ENCODE measurements at places on chromosomes 12 and 14.

- DNase-seq, result no peak
Measured at GRCh38 chr12:13205809-13206559, 9.5 kb downstream of the EMP1 start.

GRCh38 chr12:119715268-119715620, 47.3 kb downstream of the PRKAB1 start:
- DNase-seq, result no peak

- no peak for DNase-seq
Measured at GRCh38 chr12:123659996-123660727, 10.8 kb upstream of the TCTN2 start.

- DNase-seq, result no peak
Measured at GRCh38 chr14:103748534-103748857, 32.9 kb downstream of the ZFYVE21 start.

DNA sequence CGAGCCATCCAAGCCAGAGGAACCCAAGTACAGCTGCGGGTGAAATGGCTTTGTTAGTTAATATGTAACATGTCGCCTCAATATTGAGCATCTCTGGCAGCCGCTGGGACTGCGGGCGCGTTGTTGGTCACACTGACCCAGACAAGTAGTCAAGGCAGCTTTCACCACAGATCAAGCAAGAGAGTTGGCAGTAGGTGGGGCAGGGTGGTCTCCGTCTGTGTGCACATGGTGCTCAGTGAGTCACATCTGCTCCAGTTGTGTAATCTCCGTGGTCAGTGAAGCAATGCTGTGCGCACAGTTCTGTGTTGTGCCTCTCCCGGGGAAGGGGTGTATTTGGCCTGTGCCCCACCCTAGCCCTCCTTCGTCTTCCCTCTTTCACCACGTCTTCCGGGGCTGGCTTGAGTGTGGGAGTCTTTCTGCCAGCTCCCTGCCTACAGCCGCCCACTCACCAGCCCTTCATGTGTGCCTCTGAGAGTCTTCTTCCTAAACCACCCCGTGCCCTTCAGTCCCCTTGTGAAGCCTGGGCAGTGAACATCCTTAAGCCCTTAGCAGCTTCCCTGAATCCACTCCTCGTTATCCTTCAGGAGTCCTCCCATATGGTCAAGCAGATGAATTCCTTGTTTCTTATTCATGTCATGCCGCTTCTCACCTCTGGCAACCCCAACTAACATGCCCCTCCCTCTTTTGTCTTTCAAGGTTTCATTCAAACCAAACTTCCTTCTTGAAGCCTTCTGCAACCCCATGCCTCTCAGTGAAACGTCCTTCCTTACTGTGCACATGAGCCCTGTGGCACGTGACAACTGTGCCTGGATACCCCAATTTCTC, 242.1 kb downstream of the CACNA1C start:
- no peak for DNase-seq

- DNase-seq, result no peak
Measured at GRCh38 chr12:87254381-87255030, 774.7 kb downstream of the C12orf50 start.

DNA sequence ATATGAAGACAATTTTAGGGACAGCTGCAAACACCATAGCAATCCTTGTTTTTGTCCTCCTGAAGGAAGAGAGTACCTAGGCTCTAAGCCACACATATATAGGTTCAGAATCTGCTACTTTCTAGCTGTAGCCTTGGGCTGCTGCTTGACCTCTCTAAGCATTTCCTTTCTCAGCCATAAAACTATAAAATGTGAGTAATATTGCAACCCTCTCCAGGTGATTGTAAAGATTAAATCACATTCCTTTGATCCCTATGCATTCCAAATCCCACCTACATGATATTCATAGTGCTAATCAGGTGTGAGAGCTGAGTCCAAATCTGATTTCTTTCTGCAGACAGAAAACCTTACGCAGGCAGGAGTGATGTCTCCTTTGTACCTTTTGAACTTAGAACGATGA, 913.5 kb downstream of the VRK1 start:
- no peak for DNase-seq

- DNase-seq, result no peak
Measured at GRCh38 chr14:88695870-88696269, 96.9 kb downstream of the EML5 start.

- no peak for DNase-seq
Measured at GRCh38 chr12:87413784-87414183, 615.4 kb downstream of the C12orf50 start.

GRCh38 chr14:21523203-21523602, 2.9 kb downstream of the SALL2 start:
- DNase-seq, result no peak

DNA sequence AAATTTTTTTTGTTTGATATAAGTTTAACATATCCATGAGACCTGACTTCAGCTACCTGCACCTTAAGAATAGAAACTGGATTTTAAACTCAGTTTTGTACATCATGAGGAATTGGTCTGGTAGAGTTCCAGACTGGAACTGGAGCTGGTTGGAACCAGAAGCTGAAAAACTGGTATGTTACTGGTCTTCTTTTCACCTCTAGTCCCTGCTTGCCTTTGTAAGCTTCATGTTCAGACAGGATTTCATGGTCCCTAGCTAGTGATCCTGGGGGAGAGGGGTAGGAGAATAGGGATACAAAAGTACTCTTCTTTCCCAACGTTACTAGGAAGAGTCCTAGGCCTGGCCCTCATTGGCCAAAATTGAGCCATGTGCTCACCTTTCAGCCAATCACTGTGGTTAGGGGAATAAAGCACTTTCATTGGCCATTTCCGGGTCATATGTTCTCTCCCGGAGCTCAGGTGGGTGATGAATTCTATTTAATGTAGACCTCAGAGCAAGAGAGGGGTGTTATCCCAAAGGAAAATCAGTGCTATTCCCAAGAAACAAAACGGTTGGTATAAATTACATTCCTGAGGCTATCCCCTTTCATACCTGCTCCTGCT, 36.9 kb upstream of the APPL2 start:
- DNase-seq, result no peak

DNA sequence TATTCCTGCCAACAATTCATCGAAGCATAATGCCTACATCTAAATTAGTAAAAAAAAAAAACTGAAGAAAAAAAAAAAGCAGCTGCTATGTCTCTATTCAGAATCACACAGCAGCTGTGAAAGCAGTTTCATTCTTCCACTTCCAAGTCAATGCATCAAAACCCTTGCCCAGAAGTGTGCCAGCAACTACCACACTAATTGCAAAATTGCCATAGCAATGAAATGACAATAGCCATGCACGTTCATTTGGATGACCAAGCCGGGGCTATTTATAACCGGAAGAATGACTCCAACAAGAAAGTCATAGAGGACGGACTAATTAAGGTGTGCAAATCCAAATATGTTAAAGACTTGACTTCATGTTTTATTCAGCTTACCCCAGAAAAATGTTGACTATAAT, 42.5 kb downstream of the SLC2A13 start:
- DNase-seq, result no peak

GRCh38 chr14:35349496-35350365, 54.8 kb downstream of the NFKBIA start:
- no peak for DNase-seq

DNA sequence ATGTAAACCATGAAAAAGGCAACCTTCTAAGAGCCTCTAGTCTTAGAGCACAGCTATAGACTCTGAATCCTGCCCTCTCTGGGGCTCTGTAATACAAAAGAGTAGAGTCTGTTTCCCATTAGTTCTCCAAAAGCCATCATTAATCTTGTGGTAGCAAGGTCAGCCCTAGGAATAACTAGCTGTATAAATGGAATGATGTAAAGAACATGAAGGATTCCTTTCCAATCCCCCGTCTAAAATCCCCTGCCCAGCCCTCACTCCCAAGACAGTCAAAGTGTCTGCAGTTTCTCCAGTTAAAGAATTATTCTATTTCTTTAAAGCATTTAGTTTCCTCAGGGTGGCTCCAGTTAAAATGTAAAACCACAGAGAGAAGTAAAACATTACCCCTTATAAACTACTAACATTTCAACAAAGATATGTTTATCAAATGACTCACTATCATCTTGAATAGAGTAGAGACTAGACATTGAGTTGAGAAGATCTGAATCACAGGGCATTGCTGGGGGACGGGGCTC, 104.2 kb downstream of the ST8SIA1 start:
- DNase-seq, result no peak
